Right lung (tissue), 10 donors: ENCODE measurements at places on chromosomes 3 and 15.
A peak's percentile ranks its signal among the peaks of the same experiment; 100 is the strongest.

- DNase-seq = no peak
These were observed 31.3 kb upstream of the BFSP2 start for GRCh38 chr3:133368371-133369067.

GRCh38 chr15:98933406-98933805, 74.2 kb downstream of the PGPEP1L start:
- DNase-seq = no peak

DNA sequence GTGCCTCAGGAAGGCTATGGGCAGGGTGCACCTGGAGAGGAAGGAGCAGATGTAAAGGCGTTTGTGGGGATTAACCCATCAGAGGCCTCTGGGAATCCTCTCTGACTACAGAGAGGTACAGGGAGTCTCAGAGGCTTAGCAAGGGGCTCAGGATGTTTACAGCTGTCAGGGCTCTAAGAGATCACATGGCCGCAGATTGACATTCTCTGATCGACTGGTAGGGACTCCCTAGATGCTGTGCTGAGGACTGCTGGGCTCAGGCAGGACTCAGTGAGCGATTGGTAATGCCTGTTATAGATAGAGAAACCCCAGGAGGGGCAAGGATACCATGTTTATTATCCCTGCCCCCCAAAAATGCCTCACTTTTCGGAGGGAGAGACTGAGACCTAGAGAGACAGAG, 103.5 kb downstream of the CORO2B start:
- no peak for DNase-seq

- DNase-seq = no peak
These were observed 263.3 kb downstream of the NEK10 start for GRCh38 chr3:27105904-27106303.

DNA sequence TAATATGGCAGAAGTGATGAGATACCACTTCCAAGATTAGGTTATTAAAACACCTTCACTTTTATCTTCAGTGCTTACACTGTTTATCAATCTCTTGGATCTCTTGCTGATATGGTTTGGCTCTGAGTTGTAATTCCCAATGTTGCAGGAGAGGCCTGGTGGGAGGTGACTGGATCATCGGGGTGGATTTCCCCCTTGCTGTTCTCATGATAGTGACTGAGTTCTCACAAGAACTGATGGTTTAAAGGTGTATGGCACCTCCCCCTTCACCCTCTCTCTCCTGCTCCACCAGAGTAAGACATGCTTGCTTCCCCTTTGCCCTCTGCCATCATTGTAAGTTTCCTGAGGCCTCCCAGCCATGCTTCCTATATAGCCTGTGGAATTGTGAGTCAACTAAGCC, 11.8 kb downstream of the GOLIM4 start:
- DNase-seq = no peak

- DNase-seq = peak; percentile 45
These were observed 1.6 kb upstream of the CHST13 start for GRCh38 chr3:126522363-126522788.

- no peak for DNase-seq
These were observed 24.6 kb downstream of the POLG start for GRCh38 chr15:89309993-89310392.
